ENCODE measurements at places on chromosomes 7 and 10.

GRCh38 chr10:18104223-18104872 lies 35.9 kb upstream of the CACNB2 start:
- DNase-seq, result peak; percentile 38

- no peak for DNase-seq
Measured at GRCh38 chr7:155684543-155684942, 40.1 kb downstream of the RBM33 start.

- DNase-seq, result no peak
Measured at GRCh38 chr7:154676422-154677073, 326.4 kb downstream of the PAXIP1 start.

DNA sequence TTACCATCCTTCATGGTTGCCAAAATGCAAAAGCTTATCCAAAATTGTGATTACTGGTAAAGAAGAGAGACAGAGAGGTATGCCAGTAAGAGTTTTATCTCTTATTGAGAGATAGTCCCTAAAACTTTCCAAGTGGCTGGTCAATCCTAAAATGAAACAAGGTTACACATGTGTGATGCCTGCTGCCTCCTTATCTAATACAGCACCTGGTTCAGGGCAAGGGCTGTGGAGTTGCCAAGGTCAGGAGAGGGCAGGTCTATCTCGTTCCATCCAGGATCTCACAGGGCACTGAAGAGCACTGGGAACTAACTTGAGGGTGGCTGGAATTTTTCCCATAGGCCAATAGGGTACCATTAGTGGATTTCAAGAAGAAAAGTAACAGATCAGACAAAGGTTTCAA lies 18.3 kb downstream of the VOPP1 start:
- no peak for DNase-seq

GRCh38 chr7:1609023-1609422 lies 39.2 kb upstream of the PSMG3 start:
- DNase-seq, result no peak

GRCh38 chr7:2873146-2873545 lies 29.0 kb upstream of the GNA12 start:
- no peak for DNase-seq

- no peak for DNase-seq
Measured at GRCh38 chr7:919114-919442, 35.4 kb downstream of the ADAP1 start.

- DNase-seq, result no peak
Measured at GRCh38 chr10:79129361-79129997, 60.7 kb downstream of the ZMIZ1 start.

DNA sequence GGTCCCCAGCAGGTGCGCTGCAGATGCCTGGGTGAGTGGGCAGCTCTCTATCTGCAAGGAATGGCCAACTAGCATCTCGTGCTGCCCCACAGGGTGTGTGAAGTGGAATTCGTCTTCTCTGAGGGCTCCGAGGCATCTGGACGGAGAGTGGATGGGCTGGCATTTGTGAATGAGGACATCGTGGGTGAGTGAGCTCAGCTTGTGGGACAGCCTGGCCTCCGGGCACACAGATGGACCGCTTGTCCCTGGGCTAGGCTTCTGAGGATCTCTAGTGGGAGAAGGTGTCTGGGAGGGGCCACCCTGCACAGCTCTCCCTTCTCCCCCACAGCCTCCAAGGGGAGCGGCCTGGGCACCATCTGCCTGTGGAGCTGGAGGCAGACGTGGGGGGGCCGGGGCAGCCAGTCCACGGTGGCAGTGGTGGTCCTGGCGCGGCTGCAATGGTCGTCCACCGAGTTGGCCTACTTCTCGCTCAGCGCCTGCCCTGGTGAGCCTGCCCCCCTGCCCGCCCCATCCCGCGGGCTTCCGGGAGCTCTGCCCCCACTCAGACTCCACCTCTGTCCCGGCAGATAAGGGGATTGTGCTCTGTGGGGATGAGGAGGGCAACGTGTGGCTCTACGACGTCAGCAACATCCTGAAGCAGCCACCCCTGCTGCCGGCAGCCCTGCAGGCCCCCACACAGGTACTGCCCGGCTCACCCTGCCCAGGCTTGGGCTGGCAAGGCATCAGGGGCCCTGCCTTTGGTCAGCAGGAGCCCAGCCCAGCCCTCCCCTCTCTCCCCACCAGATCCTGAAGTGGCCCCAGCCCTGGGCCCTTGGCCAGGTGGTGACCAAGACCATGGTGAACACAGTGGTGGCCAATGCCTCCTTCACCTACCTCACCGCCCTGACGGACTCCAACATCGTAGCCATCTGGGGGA lies 6.3 kb downstream of the POLR2J start:
- DNase-seq, result no peak

DNA sequence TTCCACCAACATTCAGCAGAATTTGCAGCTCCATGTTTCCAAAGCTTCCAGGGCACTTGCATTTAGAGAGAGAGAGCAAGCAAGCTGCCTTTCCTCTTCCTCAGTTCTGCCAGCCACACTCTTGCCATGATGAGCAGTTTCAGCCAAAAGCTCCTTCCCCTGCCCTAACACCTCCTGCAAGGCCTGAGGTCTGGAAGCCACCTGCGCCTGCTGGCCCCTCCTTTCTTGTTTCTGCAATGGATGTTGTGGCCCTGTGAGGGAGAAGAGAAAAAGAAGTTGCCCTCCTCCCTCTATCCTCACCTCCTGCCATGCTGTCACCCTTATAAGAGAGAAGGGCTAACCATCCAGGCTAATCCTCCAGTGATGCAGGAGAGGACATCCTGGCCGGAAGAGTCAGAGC lies 48.7 kb downstream of the IKZF1 start:
- no peak for DNase-seq

GRCh38 chr10:78729800-78730199 lies 339.0 kb upstream of the ZMIZ1 start:
- no peak for DNase-seq

DNA sequence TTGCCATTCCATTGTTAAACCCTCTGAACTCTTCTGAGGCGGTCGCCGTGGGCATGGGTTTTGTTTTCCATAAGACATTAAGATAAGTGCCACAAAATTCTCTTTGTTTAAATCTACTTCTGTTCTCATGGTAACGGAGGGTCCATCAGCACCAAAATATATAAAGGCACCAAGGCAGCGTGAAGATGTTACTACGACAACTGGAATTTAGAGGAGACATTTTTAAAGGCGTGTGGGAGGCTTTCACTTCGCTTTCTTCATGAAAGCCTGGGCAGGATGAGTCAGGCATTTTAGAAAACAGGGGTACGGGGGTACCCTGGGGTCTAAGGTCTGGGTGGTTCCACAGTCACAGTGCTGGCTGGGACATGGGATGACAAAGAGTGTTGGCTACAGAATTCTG lies 34.0 kb downstream of the SMKR1 start:
- no peak for DNase-seq

DNA sequence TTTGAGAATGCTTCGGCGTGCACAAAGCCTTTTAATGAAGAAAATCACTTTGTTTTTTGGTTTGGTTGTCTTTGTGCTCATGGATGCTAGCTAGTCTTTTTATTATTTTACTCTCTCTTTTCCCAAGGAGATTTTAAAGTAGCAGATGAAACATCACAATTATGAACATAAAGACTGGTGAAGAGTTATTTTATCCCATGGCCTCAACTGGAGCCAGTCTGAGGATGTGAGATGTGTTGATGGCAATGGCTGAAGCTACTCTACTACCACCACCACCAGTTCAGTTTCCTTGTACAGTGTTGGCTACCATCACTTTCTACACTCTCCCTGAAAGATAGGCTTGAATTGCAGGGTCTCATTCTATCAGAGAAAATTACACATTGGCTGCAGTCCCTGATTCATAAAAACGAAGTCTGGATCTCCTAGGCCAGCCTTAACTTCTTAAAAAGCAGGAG lies 494 bp upstream of the HERC4 start:
- DNase-seq, result no peak

DNA sequence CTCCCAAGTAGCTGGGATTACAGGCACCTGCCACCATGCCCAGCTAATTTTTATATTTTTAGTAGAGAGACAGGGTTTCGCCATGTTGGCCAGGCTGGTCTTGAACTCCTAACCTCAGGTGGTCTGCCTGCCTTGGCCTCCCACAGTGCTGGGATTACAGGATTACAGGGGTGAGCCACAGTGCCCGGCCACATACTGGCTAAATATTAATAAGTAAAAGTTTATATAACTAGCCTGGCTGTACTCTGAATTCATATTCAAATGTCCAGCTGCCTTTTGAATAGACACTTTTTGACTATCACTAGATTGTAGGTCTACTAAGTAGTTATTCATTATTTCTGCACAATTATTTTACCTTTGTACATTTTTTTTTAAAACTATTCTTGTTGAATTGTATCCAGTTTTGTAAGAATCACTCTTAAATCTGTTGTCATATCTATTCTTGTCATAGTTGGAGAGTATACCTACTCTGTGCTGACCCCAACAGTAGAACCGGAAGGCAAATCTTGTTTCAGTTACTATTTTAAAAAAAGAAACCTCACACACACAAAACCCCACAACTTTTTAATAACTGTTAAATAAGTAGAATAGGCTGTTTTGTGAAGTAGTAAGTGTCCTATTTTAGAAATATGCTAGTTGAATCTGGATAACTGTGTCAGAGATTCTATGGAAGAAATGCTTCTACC lies 29.6 kb downstream of the MINPP1 start:
- no peak for DNase-seq

DNA sequence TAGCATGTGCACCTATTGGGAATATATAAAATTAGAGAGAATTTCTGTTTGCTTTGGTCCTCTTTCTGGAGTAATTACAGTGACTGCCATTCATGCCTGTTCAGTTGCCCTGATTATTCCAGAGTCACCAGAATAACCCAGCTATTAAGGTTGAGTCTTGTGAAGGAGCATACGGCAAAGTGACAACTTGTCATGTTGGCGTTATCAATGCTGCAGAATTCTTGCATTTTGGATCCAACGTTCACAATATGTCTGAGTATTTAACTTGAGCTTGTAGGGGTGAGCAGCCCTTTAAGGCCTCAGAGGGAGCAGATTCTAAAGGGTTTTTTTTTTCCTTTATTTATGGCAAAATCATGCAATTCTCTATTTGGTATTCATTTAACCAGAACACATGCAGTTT lies 419.4 kb upstream of the MGMT start:
- no peak for DNase-seq

- no peak for DNase-seq
Measured at GRCh38 chr10:22752272-22752889, 38.0 kb upstream of the PIP4K2A start.

- no peak for DNase-seq
Measured at GRCh38 chr10:2957785-2958184, 109.6 kb upstream of the PFKP start.

DNA sequence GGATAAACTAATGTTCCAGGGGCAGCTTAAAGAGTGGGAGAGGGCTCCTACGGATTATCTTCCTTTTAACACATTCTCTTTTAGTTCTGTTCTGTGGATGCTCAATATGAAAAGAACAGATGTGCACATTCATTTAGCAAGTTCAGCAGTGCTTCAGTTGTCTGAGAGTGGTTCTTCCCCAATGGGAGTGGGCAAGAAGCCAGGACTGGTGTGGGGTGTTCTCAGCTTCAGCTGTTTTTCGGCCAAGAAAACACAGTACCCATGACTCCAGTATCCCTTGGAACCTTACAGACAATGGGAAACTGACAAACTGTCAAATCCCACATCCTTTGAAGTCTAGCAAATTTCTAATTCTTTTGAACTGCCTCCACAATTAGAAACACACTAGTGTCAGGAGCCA lies 71.5 kb upstream of the LRRC17 start:
- DNase-seq, result no peak

DNA sequence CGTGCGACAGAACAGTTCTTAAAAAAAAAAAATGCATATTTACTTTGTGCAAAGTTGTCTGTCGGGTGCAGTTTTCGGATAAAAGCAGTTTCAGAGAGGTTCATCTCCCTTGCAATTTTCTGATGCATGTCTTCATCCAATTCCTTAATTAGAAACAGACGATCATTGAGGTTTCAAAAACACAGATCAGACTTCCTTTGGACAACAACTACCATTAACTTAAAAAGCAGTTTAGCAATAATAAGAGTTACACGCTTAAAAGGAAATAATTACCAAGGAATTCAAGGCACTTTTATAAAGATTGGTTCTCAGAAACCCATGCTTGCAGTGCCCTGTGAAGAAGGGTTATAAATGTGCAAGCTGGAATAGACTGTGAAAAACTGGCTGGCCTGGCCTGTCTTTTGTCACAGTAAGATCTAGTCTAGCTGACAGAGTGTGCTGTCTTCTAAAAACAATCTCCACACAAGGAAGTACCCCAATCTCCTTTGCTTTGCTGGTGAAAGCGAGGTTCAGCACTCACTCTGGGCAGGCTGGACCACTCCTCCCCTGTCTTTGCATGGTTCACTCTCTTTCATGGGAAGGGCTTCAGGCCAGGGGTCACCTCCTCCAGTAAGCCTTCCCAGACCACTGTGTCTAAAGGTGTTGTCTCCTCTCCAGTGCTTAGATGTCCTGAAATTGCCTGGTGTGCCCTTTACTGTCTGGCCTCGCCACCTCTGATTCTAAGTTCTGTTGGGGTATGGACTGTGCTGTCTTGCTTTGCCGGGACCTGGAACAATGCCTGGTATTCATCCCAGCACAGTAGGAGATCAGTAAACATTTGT lies 34.8 kb upstream of the HNRNPH3 start:
- DNase-seq, result no peak

- DNase-seq, result no peak
Measured at GRCh38 chr10:11824825-11825224, 1.7 kb downstream of the PROSER2 start.

- DNase-seq, result no peak
Measured at GRCh38 chr10:127196282-127197153, at the start of gene INSYN2A. TSS of gene INSYN2A (minus strand) at chr10:127196591. CDS start at chr10:127176395, 20,196 bp downstream.

- no peak for DNase-seq
Measured at GRCh38 chr7:15688911-15689310, 2.4 kb upstream of the MEOX2 start.

GRCh38 chr10:89043052-89043451 lies 52.5 kb downstream of the FAS start:
- no peak for DNase-seq

GRCh38 chr10:32002531-32002930 lies 53.7 kb downstream of the KIF5B start:
- DNase-seq, result no peak

DNA sequence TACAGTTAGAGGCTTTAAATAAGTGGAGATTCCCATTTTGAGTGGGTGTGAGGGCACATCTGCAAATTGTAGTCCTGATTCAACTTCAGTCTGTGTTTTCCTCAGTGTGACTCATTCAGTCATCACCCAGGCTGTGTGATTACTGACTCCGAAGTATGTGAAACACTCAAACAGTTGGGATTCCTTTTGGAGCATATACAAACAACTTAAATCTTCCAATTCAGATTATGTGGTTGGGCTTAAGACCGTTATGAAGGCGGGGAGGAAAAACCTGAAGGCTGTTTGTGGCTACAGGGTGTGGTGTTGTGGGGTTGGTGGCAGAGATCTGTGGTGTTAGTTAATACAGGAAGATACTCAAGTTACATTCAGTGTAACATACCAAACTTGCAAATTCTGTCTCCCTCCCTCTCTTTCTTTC lies 259.7 kb upstream of the FERD3L start:
- no peak for DNase-seq

DNA sequence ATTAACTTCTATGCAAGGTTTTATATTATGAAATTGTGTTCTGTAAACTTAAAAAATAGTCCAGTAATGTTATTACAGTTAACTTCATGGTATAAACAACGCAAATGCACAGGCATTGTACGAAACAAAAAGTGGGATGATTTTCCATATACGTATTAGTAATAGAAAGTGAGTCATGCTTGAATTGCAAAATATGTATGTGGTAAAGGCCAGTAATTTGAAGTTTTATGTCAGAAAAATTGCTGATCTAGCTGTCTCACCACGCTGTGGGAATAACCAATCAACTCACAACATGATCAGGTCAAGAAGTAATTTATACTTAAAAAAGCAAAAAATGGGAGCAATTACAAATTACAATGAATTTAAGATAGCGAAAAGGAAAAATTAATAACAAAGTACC lies 37.0 kb upstream of the GLI3 start:
- no peak for DNase-seq

Measured in activated CD4-positive, alpha-beta T cell treated with anti-CD3 and anti-CD28 coated beads, Interleukin-10, Interleukin-2, amounts not matched to agents 100 ng/mL and 50 ng/mL, durations not matched to agents 16 hours and 8 hours (primary cell).